ENCODE measurements at places on chromosomes 5 and 9. TPM values are rescaled to one million over a fixed set of nuclear protein-coding genes. Genes with fewer than 3 reads are reported as not detected.

Gene SEMA6A
- total RNA-seq: 0.99 TPM

Gene PCDHGB1
- total RNA-seq: 0.23 TPM

Gene CDK5RAP2
- 22.2 TPM for total RNA-seq

Gene ELAVL2
- total RNA-seq: not detected

Gene ZNF608
- 3.7 TPM for total RNA-seq

Gene CD274
- 3.3 TPM for total RNA-seq

Gene TRAF1
- 0.41 TPM for total RNA-seq

Gene BAG1
- 78.4 TPM for total RNA-seq

Gene RBM27
- total RNA-seq: 17.5 TPM

Gene CARD9
- total RNA-seq: 116 TPM

Gene PCDHGA11
- total RNA-seq: 0.13 TPM

Gene CDC14B
- total RNA-seq: 11.7 TPM

DNA sequence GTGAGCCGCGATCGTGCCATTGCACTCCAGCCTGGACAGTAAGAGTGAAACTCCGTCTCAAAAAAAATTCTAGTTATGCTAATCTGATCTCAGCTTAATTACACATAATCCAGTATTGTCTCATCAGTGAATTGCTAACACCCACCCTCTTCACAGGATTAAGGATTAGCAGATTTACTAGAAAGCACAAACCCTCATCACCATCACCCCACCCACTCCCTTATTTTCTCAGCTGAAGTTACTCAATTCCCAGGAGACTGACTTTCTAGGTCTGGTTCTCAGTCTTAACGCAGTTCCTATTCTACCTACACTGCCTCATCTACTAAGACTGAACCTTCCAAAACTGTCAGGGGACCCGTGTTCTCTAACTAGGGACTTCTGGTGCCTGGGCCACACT lies 9.0 kb downstream of the TOR1B start:
- DNase-seq: no peak

GRCh38 chr9:72476617-72477437 lies 44.6 kb upstream of the TMC1 start:
- DNase-seq: peak; percentile 96

- DNase-seq: no peak
These were observed 69.3 kb downstream of the DENND1A start for GRCh38 chr9:123860603-123861002.

DNA sequence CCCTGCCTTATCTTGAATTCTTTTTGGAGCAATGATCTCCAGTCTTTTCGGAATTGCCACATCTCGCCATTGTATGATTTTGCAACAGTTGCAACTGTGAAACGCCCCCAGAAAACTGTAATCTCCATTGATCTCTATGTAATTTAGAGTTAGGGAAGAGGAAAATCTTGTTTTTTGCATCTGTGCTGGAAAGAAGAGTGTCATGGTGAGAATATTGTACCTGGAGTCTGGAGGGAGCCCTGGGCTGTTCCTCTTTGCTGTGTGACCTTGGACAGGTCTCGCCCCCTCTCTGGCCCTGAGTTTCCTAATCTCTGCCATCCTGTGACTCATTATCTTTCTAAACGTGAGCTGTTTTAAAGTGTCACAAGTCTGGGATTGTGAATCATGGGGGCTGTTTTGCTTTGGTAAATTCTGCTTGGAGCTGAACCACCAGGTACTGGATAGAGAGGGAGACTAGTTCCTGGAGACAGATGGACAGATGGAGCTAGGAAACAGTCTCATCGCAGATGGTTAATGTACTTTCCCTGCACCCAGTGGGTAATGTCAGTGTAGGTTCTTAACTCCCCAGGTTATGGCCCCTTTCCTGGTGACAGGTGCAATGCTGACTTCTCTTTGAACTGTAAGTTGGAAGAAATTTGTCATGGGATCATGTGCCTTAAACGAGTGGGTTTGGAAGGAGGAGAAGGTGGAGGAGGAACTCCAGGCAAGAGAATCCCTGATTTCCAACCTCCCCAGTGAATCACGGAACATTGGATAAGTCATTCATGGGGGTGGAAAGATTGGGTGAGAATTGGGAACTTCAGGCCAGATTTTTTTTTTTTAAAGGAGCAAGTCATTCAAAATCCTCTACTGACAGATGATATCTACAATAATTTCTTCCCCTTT lies 19.6 kb downstream of the PPARGC1B start:
- no peak for DNase-seq

DNA sequence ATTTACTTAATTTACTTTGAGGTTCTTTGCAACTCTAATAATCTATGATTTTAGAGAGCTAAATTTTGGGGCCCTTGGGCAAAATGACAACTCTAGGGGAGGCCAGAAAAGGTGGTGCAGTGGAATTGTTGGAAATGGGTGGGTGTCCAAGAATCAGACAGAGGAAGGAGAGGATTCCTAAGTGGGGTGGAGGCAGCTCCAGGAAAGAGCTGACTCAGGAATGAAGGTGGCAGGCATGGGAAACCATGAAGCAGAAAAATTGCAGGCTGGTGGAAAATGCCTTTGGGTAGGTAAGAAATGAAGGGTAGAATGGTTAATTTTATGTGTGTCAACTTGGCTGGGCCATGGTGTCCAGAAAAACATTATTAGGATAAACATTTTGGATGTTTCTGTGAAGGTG lies 248.5 kb upstream of the TUT7 start:
- DNase-seq: peak; percentile 39

DNA sequence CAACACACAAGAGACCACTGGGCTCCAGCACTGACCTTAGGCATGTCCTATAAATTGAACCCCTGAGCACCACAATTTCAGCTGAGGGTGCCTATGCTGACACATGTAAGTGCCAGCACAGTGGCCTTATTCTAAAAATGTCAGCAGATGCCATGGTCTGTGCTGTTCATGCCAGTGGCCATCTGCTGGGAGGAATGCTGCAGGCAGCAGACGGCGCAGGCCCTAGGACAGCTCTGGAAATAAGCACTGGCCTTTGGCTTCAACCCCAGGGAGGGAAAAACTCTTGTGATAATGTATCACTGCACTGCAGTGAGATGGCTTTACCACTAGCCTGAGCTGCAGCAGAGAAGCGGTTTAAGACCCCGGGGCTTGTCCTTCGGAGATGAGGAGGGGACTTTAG lies 98.5 kb downstream of the SYK start:
- no peak for DNase-seq

DNA sequence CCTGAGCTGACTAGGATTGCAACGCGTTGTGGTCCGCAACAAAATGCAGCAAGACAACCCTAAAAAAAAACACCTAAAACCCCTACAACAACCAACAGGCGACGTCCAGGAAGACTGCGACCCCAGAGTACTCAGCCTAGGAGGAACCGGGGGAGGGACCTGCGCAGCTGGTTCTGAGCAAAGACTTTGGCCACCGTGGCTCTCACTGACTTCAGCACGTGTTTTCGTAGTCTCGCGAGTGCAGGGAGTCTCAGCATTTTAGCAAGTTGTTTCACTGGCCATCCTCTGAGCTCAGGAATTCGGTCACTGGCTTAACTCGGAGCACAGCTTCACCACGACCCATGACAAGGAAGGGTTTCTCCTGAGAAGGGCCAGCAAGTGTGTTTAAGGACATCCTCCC lies 8.6 kb upstream of the ZDHHC11 start:
- DNase-seq: no peak

- no peak for DNase-seq
These were observed 661.4 kb upstream of the KLF4 start for GRCh38 chr9:108150736-108151586.

DNA sequence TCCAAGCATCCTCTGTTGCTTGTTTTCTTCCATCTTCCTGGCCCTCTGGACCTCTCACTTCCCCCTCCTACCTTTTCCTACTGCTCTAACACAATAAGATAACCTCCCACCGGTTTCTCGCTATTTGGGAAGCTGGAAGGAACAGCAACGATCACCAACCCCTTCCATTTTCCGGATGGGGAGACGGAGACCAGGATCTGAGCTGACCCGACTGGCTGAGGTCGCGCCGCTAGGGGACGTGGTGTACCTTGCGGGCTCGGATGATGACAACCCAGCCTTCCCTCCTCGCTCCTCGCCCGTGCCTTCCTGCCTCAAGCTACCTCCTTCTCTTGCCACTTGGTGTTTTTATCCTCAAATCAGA lies 1.9 kb downstream of the LPAR1 start:
- no peak for DNase-seq

DNA sequence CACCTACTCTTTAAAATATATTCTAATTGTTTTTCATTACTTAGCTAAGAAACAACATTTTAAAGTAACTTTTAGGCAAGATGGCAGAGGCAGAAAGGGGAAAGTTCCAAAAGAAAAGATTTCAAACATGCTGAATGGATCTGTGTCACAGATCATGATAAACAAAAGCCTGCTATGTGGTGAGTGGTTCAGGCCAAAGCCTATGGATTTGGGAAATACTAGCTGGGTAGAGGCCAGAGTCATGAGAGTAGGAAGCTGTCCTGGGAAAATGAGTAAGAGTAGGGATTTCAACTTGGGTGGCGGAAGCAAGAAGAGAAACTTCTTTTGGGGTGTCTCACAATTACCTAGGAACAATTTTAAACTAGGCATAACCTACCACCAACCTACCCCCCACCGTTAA lies 68.7 kb upstream of the GRHPR start:
- DNase-seq: no peak

DNA sequence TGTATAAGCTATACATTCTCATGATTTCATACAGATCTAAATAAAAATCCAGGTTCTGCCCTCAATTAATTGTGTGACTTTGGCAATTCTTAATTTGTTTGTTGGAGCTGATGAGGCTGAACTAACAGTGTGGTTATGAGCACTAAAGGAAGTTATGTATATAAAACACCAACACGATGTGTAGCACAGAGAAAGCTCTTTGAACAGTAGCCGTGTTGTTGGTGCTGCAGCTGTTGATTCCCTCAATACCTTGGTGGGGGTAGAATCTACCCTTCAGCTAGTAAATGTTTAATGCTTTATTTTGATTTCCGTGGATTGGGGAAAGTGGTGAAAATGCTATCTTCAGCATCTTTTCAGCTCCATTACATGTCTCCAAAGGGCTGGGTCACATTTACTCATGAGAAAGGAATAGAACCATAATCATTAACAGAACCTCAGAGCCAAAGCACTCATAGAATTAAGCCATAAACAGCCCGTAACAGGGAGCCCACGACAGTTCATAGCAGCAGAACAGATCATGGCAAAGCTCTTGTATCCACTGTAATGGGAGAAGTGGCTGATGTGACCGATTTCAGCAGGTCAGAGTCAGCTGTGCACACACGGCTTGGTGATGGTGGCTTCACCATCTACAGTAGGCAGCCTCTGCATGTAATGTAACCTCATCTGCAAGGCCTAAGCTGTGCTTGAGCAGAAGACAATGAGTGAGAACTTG lies 332.7 kb downstream of the DIRAS2 start:
- no peak for DNase-seq

DNA sequence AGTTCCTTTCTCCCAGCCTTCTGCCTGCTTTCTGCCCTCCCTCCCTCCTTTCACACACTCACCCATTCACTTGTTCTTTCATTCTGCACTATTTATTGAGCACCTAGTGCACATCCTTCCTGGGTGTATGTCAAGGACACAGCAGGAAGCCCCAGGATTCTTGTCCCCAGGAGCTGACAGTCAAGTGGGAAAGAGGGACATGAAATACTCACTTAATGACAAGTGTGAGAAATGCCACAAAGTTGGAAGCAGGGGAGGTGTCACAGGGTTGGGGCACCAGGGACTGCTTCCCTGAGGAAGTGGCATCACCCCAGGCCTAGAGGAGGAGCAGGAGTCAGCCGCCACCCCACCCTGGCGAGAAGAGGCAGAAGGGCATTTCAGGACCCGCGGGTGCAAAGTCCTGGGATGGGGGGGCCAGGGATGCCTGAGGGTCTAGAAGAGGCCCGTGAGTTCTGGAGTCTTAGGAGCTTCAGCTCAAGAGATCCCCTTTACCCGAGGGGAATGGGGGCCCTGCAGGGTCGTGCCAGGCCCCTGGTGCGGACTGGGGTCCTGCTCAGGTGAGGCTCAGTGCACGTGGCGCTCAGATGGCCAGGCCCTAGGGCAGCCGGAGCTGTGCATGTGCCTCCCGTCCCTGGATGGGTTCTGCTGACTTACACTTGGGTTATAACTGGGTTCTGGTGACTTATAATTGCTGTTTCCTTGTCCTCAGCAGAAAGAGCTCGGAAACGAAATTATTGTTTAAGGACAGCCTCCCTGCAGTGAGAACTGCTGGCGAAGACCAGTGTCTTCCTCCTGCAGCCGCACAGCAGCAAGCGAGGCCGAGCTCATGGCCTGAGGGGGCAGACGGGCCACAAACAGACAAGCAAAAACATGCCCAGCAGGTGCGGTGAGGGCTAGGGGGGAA lies 16.9 kb upstream of the LAMC3 start:
- DNase-seq: no peak

DNA sequence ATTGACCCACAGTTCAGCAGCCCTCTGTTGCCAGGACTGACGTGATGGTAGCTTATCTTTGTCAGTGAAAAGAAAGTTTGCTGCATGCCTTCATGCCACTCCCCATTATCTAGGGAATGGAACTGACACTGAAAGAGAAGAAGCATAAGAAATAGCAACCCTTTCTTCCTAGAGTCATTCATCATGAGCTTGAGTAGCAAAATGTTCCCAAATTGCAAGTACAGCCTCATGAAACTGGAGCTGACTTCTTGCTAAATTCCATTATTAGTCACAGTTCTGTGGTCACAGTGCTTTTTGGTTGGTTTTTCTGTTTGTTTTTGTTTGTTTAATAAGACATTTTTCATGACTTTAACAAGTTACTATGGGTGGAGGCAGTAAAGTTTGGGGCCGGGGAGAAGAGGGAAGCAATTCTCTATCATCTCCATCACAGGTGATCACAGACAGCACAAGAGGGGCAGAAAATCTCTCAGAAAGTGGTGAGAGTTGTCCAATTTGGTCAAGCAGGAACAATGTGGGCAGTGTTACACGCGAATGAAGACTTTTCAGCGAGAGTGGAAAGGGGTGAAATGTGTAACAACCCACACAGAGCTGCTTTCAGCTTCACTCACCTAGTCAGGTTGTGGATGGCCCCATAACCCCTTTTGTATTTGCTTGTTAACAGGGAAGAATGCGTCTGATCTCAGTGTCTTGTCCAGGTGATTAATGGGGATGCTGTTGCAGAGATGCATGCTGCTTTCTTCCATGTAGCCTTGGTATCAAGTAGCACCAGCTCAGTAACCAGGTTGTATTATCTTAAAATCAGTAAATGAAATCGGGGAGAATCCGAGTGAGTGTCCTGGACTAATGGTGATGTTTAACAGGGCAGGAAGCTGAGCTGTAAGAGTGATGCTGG lies 440.4 kb downstream of the DMRT2 start:
- DNase-seq: no peak

DNA sequence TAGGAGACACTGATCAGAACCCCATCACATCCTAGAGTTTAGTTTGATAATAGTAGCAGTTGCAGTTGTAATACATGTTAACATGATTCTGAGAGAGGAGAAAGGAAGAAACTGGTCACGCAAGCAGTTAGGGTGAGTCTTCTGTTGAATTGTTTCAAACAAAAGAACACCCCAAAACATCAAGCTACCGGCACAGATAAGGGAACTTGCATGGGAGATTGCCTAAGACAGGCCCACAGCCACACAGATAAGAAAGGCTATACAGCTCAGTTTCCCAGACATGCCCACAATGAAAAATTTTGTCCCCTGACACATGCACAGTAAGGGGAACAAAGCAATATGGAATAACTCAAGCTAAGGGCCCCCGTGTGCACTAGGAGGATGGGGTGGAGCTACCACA lies 15.9 kb downstream of the HSPB3 start:
- DNase-seq: no peak

All from HT-29 (cell line).